Epithelial cell of prostate (primary cell): ENCODE measurements at places on chromosomes 1 and 21.

- DNase-seq = no peak
These were observed 242.5 kb upstream of the TMPRSS15 start for GRCh38 chr21:18646116-18646515.

- DNase-seq = no peak
These were observed 14.3 kb upstream of the ALG14 start for GRCh38 chr1:95086949-95087533.

GRCh38 chr1:174077749-174078490, 55.8 kb upstream of the RC3H1 start:
- DNase-seq = no peak

DNA sequence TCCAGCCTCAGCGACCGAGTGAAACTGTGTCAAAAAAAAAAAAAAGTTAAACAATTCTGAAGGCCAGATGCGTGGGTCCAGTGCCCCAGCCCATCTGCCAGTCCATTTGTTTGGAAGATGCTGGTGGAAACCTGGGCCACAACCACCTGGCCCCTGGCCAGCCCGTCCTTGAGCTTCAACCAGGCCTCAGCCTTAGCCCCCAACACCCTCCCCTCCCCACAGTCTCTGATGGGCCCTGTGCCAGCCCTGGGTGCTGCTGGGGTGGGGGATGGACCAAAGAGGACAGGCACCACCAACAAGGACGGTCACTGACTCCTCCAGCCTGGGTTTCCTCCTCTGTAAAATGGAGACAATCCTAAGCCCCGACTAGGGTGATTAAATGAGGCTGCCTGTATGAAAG, 19.6 kb upstream of the PLEKHG5 start:
- DNase-seq = no peak

DNA sequence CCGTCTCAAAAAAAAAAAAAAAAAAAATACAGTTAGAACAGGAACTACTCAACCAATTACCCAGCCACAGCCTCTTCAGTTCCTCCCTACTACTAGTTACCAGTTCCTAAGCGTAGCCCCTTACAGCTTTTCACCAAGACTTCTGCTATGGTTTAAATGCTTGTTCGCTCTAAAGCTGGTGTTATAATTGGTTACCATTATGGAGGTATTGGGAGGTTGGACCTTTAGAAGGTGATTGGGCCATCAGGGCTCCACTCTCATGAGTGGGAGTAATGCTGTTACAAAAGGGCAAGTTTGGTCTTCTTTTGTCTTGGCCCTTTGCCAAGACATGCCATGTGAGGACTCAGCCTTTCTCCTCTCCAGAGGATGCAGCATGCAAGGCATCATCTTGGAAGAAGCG, 3.0 kb upstream of the SMPDL3B start:
- no peak for DNase-seq

DNA sequence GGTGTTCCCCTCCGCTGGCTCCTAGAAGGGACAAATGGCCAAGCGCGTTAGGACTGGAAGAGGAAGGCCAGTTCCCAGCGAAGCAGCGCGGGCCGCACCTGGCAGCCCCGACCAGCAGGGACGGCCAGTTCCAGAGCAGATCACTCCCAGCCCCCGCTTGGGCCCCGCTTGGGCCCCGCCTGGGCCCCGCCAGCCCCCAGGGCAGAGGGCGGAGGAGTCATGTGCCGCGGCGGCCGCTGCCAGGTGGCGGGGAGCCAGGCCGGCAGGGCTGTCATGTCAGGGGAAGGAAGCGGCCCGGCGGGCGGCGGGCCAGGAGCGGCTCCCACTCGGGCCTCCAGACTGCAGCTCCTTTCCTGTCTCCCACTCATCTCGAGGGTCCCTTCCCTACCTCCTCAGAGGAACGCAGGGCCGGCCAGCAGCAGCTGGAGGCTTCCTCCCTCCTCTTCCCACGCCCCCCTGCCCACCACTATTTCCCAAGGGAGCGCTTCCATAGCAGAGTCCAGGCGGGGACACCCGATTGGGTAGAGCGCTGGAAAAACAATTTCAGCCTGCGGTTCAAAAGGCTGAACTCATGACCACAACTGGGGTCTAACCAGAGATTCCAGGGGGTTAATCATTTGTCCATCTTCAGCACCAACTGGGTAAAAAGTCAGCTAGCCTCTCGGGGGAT, 16.5 kb downstream of the ZNF697 start:
- no peak for DNase-seq

GRCh38 chr1:245651093-245651492, 496.3 kb downstream of the KIF26B start:
- DNase-seq = no peak

DNA sequence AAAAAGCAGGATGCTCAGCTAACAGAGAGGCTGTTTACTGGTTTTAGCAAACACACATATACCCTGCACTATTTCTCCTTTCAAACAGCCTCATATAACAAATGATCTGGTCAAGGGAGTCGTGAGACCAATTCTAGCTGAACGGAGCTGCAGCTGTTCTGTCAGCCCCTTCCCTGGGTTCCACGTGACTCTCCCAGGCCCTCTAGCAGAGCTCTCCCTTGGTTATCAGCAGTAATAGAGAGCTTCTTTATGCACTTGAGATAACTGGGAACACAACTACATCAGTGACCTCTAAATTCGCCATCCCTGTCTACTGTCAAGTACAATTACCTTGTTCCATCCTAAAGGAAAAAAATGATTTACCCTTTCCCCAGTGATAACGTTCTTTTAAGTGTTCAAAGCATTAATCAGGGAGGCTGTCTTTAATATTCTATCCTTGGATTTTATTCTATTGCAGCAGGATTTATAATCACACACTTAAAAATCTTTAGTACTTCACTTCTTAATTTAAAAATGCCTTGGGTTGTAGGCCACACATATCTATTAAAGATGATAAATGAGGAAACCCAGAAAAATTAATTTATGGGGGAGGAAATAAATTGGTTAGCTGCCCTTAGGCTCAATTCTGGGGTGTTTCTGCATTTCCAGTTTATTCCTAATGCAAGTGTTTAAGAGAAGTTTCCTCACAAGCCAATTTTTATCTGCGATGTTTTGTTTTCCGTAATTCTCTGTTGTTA, 28.2 kb downstream of the PTGER3 start:
- no peak for DNase-seq

DNA sequence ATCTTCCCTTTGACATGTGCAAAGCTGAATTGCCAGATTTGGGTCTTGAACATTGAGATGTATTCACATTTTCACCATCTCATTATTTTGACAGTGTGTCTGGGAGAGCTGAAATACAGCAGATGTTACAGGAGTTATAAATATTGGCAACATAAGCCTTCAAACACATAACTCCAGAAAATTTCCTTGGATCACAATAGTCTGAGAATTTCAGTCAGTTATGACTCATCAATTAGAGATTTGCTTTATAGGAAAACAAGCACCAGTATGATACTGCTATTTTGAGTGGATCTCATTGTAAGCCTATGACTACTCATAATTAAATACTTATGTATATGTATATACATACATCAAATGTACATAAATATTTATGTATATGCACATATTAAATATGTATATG, 1171.8 kb downstream of the AMY1C start:
- no peak for DNase-seq

- no peak for DNase-seq
These were observed 16.9 kb downstream of the SELL start for GRCh38 chr1:169694304-169695075.

DNA sequence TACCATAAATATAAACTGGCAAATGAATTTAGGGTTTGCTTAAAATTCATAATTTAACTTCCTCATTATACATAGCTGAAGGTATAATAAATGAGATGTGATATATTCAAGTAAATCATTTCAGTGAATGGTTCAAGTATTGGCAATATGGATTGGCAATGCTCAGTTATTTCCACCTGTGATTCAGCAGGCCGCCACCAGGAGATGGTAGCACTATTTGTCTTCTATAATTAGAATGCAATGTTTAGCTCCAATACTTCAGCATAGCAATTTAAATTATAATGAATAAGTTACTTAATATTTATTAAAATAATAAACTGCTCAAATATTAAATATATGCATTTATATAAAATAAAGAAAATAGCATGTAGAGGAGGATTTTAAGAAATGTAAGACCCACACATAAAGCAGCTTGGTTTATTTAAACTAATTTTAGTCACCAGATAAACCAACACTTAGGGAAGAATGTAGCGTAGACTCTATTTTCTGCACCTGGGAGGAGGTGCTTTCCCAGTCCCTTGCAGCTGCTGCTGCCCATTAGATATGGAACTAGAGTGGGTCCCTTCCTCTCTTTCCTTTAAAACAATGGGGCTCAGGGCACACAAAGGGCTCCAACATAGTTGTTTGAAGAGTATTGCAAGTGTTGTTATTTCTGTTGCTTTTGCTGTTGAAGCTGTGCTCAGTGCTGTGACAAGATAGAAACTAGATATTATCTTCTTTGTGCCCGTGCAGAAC, 62.1 kb downstream of the PLPPR4 start:
- no peak for DNase-seq

- no peak for DNase-seq
These were observed 13.8 kb downstream of the CLDN14 start for GRCh38 chr21:36466061-36466511.

GRCh38 chr1:2300004-2300771, 72.1 kb downstream of the SKI start:
- no peak for DNase-seq

GRCh38 chr1:187903223-187903622, 1074.5 kb downstream of the PLA2G4A start:
- DNase-seq = no peak

- no peak for DNase-seq
These were observed 711 bp downstream of the TRNP1 start for GRCh38 chr1:26994020-26994786.
